ENCODE measurements at places on chromosomes 7 and 10. TPM values are rescaled to one million over a fixed set of nuclear protein-coding genes. Genes with fewer than 3 reads are reported as not detected.

The SMKR1 gene
- not detected for total RNA-seq

The SFTPD gene
- not detected for total RNA-seq

The CCDC3 gene
- total RNA-seq = 13.0 TPM

The ACHE gene
- 3.2 TPM for total RNA-seq

The MYO3A gene
- total RNA-seq = 0.29 TPM

The ANXA8 gene
- total RNA-seq = 29.4 TPM

The MKX gene
- 1.8 TPM for total RNA-seq

The EPO gene
- not detected for total RNA-seq

The NAT16 gene
- not detected for total RNA-seq

The TMEM140 gene
- total RNA-seq = 23.1 TPM

The C10orf105 gene
- under 0.01 TPM for total RNA-seq

The BCAP29 gene
- total RNA-seq = 101 TPM

The MOGAT3 gene
- total RNA-seq = 2.6 TPM

The ADAM22 gene
- total RNA-seq = 7.5 TPM

The CFAP58 gene
- 0.88 TPM for total RNA-seq

The GIMAP4 gene
- total RNA-seq = 29.2 TPM

The NUP42 gene
- total RNA-seq = 46.4 TPM

The ZNF775 gene
- total RNA-seq = 4.6 TPM

The BET1 gene
- 31.8 TPM for total RNA-seq

The PDAP1 gene
- 39.4 TPM for total RNA-seq

The TBXAS1 gene
- 59.8 TPM for total RNA-seq

The VPS41 gene
- 55.8 TPM for total RNA-seq

The MMRN2 gene
- total RNA-seq = 60.3 TPM

The MAT1A gene
- total RNA-seq = not detected

The NACAD gene
- 7.5 TPM for total RNA-seq

The GHRHR gene
- not detected for total RNA-seq

The ASZ1 gene
- not detected for total RNA-seq

The ADRB1 gene
- 2.4 TPM for total RNA-seq

The TFEC gene
- 19.0 TPM for total RNA-seq

The ARHGEF5 gene
- 31.8 TPM for total RNA-seq

The UCN3 gene
- total RNA-seq = not detected

The SORCS3 gene
- total RNA-seq = under 0.01 TPM

The CCL26 gene
- total RNA-seq = not detected

The CPA2 gene
- not detected for total RNA-seq

The GIMAP7 gene
- total RNA-seq = 9.4 TPM

The ANKRD61 gene
- total RNA-seq = not detected

The ARHGAP22 gene
- total RNA-seq = 4.8 TPM

The MYL10 gene
- total RNA-seq = not detected

The OR9A2 gene
- total RNA-seq = 1.2 TPM

The FAM237B gene
- total RNA-seq = not detected
